Stimulated activated CD4-positive, alpha-beta T cell treated with anti-CD3 and anti-CD28 coated beads, Interleukin-12 subunit alpha, Interleukin-12 subunit beta, amount 100 ng/mL, for 24 hours (primary cell): ENCODE measurements at places on chromosomes 5 and 9.

DNA sequence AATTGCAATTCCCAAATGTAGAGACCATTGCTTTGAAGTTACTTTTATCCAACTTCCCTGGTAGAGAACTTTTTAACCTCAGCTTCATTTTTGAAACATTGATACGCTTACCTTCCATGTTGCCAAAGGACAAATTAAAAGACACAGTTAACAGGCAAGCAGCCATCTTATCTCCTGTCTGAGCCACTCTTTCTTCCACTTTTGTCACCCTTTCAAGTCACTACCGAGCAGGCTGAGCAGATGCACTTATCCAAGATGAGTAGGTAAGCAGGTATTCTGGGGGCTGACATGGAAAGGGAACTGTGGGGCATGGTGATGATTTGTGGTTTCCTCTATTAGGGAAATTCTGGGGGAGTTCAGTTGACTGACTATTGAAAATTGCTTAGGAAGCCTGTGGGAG, 66.7 kb downstream of the DOCK2 start:
- no peak for DNase-seq

DNA sequence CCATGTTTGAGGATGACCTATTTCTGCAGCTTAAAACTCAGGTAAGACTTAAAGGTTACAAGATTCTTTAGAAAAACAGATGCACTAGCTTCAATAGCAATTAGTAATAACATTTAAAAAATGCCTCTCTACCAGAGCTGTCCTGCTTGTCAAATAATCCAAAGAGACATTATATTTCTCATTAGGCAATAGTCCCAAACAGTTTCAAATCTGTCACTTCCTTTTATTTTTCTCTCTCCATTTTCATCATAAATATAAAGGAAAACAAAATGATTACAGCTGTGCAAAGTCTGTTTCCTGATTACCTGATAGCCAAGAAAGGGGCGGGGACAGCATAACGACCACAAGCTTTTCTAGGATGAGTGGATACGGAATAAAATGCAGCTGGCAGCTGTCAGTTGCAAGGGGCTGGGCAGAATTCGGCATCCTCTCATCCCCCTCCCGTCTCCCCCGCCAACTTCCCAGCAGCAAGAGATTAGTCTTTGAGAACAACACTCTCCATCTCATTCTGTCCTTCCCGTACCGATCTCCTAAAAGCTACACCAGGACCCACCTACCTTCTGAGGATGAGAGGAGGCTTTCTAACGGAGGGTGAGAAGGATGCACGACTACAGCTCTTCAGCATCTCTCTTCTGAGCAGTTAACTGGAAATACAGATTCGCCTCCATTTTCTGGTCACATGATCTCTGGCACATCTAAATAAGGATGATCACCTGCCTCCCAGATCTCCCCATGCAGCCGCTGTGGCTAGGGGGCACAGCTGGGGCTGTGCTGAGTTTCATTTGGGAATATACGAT, 72.5 kb upstream of the PCA3 start:
- no peak for DNase-seq

GRCh38 chr5:98865690-98866089, 63.1 kb downstream of the CHD1 start:
- DNase-seq, result no peak

DNA sequence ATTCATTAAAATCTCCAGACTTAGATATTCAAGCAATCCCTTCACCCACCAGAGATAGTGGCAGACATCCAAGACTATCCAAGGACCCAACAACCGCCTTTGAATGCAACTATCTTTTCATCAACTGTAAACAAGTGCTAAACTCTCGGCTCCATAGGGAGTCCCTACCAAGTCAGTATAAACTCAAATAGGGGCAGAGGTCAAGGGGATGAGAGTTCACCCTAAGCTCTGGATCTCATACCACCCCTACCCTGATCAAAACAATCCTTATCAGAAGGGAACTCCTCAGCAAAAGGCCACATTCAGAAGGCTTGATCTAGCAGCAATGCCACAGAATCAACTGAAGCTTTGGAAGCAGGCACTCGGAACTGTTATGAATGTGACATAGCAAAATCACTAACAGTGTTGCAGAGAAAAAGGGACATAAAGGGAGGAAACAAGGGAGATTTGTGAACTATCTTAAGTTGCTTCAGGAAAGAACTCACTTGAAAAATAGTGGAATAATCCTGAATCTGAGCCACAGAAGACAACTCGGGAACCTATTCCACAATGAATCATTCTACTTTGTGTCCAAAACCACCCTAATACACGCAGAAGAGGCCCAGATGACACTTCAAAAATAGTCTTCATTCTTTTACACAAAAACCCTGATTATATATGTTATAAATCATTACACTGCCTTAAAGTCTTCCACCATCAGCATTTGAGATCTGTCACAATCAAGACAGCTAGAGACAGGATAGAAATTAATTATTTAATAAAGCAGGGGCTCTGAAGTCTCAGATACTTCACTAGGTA, 49.8 kb downstream of the NR6A1 start:
- no peak for DNase-seq

DNA sequence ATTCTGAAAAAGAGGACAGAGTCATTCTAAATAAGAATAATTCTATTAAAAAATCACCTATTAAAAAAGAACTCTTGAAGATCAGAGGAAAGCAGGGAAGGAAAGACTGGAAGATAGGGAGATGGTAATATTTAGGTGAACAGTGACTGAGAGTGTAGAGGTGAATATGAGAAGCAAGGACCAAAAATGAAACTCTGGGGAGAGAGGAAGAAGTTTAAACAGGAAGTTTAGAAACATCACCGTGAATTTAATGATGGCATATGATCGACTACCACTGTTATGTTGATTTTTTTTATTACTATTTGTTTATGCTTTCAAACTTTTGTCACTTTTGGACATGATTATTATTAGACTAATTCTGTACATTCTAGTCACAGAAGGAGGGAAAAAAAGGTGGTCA, 1.7 kb upstream of the SPINK6 start:
- no peak for DNase-seq

- DNase-seq, result no peak
Measured at GRCh38 chr9:106287731-106288130, 575.2 kb upstream of the ZNF462 start.

- no peak for DNase-seq
Measured at GRCh38 chr5:119409235-119409815, 43.0 kb upstream of the HSD17B4 start.

GRCh38 chr9:63859475-63860215, 1425.4 kb downstream of the FOXD4L5 start:
- DNase-seq, result no peak

- no peak for DNase-seq
Measured at GRCh38 chr5:135871268-135871915, 24.2 kb downstream of the IL9 start.

DNA sequence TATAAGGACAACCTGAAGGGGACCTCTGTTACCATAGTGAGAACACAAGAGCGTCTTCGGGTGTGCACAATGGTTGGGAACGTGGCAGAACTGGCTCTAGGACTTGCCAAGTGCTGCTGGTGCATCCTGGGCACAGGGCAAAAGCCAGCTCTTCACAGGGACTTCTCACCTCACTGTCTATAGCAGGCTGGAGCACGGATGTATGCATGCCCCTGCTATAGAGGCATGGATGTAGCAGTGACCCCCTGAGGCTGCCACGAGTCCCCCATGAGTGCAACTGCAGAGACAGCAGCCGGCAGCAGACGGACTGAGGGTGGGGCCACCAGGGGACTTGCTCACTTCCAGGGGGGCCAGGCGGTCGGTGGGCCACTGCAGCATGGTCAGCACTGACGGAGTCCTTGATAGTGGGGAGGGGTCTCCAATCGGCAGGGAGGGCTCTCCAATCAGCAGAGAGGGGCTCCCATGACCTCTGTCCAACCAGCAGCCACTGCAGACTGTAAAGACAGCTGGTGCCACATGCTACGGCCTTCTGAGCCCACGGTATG, 64.9 kb downstream of the SEMA4D start:
- DNase-seq, result no peak

DNA sequence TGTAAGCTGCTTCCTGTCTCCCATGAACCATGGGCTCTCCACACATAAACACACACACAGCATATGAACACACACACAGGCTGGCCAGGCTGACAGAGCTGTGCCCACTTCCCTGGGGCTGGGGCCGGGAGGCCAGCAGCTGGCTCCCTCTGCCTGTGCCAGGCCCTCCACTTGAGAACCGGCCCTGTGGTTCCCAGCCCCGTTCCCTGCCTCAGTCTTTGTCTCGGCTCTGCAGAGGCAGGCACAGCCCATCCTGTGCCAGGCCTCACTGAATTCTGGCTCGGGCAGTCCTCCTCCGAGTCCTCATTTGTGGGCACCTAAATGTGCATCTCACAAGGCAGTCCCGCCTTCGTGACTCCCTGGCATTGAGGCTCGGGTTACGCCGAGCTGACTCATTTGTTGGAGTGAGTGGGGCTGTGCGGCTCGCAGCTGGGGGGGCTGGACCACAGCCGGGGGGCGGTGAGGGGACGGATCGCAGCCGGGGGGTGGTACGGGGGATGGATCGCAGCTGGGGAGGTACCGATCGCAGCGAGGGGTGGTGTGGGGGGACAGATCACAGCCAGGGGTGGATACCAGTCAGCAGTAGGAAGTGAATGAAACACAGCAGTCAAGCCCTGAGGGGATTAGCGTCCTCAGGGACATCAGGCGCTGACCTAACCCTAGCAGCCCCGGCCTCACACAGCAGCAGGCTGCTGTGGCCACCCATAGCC, 72.3 kb downstream of the PSMB7 start:
- no peak for DNase-seq

DNA sequence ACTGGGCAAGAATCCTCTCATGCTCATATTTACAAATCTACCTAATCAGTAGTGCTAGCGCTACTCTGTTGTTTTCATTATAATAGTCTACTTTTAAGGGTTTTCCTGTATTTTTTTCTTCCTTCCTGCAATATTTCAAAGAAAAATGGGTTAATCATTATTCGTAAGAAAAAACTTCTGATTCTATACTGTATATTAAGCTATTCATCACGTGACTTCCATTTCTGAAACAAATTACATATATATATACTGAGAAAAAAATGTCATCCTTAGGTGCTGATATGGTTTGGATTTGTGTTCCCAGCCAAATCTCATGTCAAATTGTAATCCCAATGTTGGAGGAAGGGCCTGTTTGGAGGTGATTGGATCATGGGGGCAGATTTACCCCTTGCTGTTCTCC, 197.0 kb downstream of the FBXL17 start:
- no peak for DNase-seq

DNA sequence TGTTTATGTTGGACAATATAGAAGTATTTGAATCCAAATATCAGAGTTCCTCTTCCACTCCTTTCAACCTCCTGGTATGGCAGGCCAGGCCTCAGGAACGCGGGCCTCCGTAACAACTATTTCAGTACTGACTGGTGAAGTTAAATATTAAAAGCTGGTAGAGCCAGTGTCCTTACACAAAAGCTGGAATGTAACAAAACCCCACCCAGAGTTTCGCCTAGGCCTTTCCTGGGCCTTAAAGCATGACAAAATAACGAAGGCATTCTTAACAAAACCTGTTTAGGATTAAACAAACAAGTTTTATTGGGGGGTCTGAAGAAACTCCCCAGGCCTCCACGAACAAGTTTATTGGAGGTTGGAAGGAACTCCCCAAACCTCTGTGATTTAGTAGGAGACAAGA, 61.6 kb upstream of the GNE start:
- no peak for DNase-seq

DNA sequence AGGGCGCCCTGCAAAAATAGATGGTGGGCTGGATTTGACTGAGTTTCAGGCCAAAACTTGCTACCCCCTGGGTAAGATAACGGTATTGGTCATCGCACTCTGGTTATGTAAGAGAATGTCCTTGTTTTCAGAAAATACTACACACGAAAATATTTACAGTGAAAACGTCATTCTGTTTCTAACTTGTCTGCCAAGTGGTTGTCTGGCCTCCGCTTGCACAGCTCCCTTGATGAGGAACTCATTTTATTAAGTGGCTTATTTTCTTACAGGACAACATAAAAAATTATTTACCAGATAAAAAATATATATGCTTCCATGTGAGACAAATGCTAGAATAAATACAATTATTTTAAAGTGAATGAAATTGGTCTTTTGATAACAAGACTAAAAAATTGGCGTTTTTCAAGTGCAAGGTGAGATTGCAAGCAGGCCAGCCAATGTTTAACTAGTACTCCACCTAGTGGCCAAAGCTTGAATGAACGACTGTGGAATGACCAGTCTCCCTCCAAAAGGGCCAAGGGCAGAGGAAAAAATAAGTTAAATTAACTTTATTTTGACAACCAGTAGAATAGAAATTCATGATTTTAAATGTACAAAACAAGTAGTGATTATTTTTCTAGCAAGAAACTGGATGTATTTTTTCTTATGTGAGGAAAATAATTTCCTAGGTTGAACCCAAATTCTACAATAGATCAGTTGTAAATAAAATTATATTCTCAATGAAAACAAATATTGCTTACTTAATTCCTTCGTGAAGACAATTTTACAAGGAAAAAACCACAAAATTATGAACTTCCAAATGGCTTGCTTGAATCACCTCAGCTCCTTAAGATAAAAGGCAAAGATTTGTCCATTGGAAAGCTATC, 93.2 kb downstream of the ZFAND5 start:
- DNase-seq, result peak; percentile 7

GRCh38 chr5:59786334-59786805, 107.2 kb downstream of the PDE4D start:
- no peak for DNase-seq

- DNase-seq, result no peak
Measured at GRCh38 chr5:126755593-126755992, 21.3 kb upstream of the LMNB1 start.

DNA sequence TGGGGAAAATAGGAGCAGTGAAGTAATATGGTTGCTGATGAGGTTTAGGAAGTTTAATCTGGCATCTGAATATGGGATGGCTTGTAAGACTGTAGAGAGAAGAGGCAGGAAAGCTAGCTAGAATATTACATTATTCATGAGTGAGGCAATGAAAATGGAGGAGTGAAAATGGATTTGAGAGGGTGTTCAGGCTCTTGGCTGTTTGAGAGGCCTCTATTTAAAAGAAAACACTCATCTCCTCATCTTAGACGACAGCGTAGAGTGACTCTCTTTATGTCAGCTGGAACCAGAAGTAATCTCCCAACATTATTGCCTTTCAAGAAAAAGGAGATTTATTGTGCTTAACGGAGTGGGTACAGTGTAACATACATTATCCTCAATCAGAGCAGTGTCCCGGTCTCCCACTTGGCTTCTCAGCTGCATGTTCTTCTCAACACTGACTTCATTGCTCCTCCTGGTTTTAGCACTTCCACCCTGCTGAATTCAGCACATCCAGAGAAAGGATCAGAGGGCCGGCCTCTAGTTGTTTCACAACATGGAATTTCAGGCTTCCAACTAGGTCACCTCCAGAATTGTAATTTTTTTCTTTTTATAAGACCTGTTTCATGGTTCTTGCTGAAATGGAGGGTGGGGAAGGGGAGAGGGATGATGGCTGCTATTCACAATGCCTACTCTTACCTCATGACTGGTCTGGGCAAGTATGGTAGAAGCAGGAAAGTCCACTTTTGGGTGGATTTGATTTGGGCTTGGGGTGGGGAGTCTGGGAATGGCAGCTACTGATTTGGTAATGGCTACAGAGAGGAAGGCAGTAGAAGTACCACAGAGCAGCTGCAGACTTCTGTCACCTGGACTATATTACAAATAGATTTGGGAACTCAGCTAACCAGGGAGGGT, 52.9 kb upstream of the KIAA1958 start:
- no peak for DNase-seq
